NCI-H1436 treated with DMSO at 0.1 percent for 48 hours (cell line): ENCODE measurements at places on chromosomes 3 and 15.

DNA sequence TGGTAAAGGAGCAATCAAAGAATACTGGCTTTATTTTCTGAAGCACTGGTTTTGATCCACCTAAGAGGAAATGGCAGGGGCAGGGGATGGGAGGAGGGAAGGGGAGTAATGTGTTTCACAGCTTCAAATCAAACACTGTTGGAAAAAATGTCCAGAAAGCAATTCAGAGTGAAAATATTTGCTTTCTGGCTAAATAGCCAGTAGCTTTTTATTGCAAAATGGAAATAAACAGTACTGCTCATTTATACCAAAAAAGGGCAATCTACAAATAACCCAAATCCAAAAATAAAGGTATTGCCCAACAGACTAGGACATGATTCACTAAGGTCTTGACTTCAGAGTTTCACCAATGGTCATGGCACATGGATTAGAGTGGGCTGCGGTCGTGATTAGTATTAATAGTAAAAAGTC, 279.3 kb upstream of the THBS1 start:
- DNase-seq = no peak

- DNase-seq = no peak
Observed at GRCh38 chr15:81312790-81313543, 11.0 kb downstream of the STARD5 start.

DNA sequence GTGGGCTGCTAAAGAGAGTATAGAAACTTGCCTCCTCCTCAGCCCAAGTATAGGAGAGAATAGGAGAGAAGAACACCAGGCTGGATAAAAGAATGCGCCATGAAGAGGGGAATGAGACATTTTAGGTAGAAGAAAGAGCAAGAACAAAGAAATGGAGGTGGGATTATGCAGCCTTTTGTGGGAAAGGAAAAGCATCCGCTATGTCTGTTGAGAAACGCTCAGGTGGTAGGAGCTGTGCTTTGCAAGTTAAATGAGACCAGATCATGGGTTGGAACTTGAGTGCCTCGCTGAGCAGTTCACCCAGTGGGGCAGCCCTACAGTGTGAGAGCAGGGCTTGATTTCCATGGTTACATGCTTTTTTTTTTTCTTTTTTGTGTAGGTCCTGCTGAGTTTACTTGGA, 11.5 kb upstream of the RTP1 start:
- no peak for DNase-seq

- no peak for DNase-seq
Observed at GRCh38 chr15:70362350-70362749, 264.6 kb upstream of the TLE3 start.

DNA sequence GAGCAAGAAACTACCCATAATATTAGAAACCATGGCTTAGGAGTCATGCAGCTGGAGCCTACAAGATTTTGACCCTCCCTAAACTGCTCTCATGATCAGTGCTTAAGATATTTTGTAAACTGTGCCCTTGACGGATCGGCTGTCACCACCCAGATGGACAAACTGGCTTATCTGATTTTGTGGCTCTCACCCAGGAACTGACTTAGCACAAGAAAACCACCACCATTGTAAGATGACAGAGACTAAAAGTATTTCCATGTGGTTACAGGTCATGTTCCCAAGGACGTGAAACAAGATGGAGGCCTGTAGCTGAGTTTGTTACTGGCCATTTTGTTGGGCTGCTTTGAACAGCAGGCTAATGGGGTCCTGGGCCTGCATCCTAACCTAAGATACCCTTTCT, 940.9 kb downstream of the OTOL1 start:
- DNase-seq = no peak

DNA sequence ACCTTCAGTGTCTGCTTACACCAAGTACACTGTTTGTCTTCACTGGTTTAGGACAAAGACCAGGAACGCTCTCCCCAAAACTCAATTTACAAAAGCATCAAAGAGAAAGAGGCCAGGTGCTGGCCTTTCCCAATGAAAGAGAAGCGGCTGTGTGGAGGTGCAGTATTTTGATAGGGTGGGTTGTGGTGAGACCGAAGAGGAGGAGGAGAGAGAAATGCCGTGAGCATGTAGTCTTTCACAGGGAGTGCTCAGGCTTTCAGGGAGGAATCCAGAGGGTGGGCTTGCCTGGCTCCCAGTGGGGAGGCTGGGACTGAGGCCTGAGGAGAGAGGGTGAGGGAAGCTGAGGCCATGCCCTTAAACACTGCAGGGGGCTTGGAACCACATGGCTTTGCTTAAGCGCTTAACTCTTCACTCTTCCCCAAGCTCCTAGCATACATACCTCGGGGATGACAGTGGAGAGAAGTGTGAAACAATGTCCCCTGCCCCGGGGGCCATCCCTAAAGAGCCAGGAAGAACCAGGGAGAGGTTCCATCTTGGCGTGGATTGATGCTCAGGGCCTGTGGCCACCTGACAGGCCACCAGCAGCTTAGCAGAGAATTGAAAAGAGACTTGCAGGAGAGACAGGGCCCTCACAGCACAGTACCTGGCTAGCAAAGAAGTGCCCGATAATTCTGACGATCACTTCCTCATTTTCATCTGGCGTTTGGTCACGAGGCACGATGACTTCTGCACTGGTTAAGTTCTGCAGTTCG, 60.5 kb downstream of the SENP2 start:
- no peak for DNase-seq

- no peak for DNase-seq
Observed at GRCh38 chr3:123773681-123774431, 110.3 kb downstream of the MYLK start.

- no peak for DNase-seq
Observed at GRCh38 chr3:87398168-87398801, 121.9 kb upstream of the POU1F1 start.

GRCh38 chr15:65561934-65562333, 31.7 kb downstream of the HACD3 start:
- no peak for DNase-seq

GRCh38 chr3:160735826-160736225, 20.2 kb upstream of the PPM1L start:
- no peak for DNase-seq

- no peak for DNase-seq
Observed at GRCh38 chr3:60220768-60221167, 1030.5 kb downstream of the FHIT start.

DNA sequence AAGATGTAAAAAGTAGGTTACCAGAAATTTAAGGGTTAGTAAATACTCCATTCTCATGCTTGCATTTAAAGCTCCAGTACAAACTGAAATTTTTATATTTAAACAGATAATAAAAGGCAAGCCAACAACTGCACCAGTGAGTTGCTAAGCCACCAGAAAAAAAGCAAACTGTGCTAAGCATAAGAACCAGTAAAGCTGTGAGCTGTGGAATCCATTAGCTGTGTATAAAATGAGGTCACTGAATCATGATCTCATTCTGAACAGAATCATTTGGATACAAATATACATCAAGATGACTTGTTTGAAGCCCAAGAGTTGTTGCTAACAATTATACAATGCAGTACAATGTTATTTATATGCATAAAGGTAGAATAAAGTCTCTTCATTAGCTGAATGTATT, 1312.2 kb downstream of the SI start:
- DNase-seq = no peak

GRCh38 chr15:58736018-58736643, 13.4 kb downstream of the ADAM10 start:
- DNase-seq = no peak
